Heart left ventricle (tissue), 16 donors: ENCODE measurements at places on chromosomes 1 and 21.
A peak's percentile ranks its signal among the peaks of the same experiment; 100 is the strongest.

GRCh38 chr1:35210321-35211119 lies 17.6 kb upstream of the SFPQ start:
- peak; percentile 26 for DNase-seq

DNA sequence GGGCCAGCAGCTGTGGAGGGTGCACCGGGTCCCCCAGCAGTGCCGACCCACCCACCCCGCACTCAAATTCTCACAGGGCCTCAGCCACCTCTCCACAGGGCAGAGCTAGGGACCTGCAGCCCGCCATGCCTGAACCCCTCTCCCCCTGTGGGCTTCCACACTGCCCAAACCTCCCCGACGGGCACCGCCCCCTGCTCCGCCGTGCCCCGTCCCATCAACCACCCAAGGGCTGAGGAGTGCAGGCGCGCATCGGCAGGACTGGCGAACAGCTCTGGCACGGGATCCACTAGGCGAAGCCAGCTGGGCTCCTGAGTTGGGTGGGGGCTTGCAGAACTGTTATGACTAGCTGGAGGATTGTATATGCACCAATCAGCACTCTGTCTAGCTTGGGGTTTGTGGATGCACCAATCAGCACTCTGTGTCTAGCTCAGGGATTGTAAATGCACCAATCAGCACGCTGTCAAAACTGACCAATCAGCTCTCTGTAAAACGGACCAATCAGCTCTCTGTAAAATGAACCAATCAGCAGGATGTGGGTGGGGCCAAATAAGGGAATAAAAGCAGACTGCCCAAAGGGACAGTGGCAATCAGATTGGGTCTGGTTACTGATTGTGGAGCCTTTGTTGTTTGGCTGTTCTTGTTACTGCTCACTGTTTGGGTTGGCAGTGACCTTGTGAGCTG lies 12.4 kb upstream of the RCAN3 start:
- no peak for DNase-seq

DNA sequence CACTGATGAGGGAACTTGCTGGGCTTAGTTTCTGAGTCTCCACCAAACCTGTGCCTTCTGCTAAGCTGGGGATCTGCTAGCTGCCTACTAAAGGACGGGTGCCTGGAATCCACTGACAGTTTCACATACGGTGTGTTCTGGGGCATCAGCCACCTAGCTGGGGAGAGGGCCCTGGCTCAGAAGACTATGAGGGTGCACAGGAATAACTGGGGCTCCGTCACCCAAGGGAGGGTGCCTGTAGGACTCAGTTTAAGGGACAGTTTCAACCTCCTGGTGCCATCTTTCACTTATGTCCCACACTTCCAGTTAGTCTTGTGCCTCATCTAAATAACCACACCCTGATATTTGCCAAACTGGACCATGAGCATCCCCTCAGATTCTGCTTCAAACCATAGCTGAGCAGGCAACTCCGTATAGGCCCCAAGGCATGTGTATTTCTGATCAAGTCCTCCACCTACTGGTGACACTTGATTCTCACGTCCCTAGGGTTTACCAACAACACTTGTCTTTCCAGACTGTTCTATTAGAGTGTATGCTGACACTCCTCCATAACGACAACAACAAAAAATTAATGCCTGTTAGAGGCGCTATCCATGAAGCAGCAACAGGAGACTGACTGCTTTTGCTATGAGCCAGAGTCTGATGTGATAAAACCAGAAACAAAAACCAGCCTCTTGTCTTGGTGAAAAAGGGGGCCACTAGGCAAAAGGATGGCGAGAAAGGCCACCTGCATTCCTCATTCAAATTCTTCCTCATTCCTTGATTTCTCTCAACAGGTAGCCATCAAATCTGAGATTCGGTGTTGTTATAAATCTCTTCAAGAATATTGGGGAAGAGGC lies 55.0 kb upstream of the PAXBP1 start:
- no peak for DNase-seq

GRCh38 chr1:12539705-12540579 lies 78.1 kb downstream of the DHRS3 start:
- DNase-seq: peak; percentile 89

GRCh38 chr1:21292984-21293536 lies 2.8 kb upstream of the ECE1 start:
- peak; percentile 62 for DNase-seq

GRCh38 chr1:144551543-144552424 lies 40.9 kb upstream of the PPIAL4F start:
- DNase-seq: peak; percentile 77

GRCh38 chr1:160438317-160438918 lies 38.1 kb downstream of the VANGL2 start:
- no peak for DNase-seq

DNA sequence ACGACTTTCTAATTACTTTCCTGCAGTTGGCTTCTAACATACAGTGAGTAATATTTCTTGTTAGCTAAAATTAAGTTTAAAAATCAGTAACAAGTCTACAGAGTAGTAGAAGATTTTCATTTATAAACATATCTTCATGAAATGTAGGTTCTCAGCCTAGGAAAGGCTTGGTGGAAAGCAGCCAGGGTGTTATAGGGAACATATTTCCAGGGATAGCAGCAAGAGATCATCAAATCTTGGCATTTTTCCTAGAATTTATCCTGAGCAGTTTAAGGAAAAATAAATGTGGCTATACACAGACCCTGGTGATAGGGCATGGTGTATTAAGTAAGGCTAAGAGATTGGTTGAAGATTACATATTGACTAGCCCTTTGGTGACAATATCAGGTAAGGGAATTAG lies 203.5 kb upstream of the NEGR1 start:
- no peak for DNase-seq

DNA sequence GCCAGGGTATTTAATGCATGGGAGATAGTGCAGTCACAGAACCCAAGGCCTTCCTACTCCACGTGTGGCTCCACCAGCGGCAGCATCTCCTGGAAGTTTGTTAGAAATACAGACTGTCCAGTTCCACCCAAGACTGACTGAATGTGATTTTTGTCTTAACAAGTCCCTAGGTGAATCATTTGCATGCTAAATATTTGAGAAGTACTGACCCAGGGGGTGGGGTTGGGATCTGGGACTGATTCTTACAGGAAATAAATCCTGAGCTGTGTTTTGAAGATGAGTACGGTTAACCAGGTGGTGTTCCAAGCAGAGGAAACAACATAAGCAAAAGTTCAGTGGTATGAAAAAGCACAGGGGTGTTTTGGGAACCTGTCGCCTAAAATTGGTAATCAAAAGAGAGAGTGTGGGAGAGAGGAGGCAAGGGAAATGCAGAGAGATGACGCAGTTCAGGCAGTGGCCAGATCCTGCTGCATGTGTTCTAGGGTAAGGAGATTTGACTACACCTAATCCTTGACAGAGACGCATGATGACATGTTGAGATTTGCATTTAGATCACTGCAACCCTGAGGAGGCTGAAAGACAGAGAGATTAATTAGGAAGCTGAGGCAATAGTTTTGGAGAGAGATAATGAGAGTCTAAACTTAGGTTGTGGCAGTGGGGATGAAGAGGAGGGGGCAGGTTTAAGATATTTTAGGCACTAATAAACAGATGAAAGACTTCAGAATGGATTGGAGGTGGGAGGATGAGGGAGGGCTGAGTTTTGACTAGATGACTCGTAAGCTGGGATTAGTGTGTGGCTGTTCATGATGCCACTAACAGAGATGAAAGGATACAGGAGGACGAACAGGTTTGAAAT lies 3.7 kb upstream of the ZNF326 start:
- no peak for DNase-seq

DNA sequence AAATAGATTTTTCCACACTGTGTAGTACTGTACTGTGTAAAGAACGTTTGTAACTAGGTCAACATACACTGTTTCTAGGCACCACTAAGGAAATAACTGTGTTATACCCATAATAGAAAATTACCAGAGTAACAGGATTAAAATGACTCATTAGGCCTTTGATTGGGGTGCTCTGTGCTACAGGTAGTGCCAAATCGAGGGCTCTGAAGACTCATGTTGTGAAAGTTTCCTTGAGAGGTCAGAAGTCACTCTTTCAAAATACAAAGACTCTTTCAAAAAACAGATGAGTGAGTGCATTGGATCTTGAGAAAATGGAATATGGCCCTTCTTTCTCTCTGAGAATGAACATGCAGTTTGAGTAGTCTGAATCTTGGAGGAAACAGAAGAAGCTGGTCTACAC lies 143.0 kb downstream of the MRPL39 start:
- no peak for DNase-seq

- DNase-seq: peak; percentile 80
Observed at GRCh38 chr1:186082235-186082937, 292.7 kb downstream of the TPR start.

DNA sequence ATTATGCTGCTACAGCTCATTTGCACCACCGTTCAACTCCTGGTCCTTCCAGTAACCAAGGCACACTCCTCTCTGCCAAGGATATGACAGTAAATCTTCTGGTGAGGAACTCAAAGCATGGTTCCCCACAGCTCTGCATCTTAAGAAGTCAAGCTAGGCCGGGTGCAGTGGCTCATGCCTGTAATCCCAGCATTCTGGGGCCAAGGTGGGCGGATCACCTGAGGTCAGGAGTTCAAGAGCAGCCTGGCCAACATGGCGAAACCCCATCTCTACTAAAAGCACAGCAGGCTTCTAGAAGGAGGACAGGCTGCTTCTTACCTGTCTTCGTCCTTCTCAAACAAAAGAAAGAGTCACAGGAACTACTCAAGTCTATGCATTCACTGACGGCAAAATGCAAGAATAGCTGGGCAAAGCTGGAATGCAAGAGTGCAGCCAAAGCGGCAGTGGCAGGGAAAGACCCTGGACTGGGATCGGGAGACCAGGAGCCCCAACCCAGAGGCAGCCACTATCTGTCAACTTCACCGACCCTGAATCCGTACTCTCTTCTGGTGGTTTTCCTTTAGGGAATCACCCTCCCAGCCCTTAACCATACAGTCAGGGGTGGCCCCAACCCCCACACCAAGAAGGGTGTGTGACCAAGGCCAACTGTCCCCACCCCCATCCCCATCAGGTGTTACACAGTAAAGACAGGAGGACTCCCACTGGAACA lies 75.5 kb downstream of the NPHP4 start:
- DNase-seq: no peak

- DNase-seq: no peak
Observed at GRCh38 chr21:18249672-18250071, 5.0 kb downstream of the CHODL start.

DNA sequence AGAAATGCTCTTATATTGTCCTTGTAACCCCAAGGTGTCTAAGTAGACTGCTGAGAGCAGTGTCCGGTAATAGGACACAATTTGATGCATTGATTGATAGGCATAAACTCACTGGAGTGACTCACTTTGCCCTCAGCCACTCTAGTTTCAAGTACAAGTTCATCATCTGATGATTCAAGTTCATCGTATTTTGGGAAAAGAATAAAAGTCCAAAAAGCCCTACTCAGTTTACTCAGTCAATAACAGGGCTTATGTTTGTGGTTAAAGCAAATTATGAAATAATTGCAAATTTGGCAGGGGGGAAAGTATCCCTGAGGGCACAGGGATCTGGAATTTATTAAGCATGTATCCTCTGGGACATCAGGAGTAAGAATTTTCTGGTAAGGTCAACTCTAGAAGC lies 7.6 kb upstream of the ATF3 start:
- no peak for DNase-seq

GRCh38 chr1:51157395-51157794 lies 55.4 kb downstream of the C1orf185 start:
- DNase-seq: no peak

DNA sequence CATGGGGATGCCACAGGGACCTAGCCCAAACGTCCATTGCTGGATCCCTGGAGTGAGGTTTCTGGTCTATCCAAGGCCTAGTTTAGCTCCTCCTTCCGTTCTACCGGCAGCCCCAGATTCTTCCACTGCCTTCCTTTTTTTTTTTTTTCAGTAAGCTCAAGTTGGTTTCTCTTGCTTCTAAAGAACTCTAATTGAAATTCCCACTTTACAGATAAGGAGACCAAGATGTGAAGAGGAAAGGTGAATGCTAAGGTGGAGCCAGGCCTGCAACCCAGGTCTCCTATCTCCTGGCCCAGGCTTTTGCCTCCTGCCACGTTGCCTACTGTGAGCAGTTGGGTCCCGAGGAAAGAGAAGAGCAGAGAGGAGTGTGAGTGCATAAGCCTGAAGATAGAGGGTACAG lies 31.5 kb upstream of the CLIC4 start:
- DNase-seq: no peak

DNA sequence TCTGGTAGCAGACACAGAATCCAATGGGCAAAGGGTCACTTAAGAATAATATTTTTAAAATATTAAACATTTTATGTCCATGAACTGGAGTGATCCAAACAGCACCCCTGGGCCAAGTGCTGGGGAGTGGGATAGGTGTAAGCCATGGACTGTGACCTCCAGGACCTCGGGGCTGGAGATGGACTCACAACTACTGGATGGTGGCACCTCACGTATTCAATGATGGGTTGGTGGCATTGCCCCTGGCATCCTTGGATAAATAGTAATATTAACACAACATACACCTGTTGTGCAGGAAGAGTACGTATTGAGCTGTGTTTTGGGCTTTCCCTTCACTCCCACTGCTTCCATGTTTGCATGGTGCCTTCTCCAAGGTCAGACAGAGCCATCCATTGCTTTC lies 39.3 kb upstream of the TENT5C start:
- DNase-seq: no peak

DNA sequence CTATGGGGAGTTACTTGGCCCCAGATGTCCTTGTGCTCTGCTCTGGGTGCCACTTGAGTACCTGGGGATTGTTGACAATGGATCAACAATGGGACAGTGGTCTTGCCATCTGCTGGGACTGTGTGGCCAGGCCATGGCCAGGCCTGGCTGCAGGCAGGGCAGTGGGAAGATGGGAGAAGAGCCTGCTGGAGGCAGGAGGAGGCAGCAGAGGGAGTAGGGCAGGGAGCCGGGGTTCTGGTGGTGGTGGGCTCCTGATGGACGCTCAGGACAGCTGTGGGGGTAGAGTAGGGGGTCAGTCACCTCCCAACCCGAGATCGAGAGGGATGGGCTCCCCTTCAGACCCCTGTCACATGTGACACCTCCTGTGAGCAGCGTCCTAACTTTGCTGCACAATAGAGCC lies 81.0 kb downstream of the ARHGEF10L start:
- DNase-seq: no peak

DNA sequence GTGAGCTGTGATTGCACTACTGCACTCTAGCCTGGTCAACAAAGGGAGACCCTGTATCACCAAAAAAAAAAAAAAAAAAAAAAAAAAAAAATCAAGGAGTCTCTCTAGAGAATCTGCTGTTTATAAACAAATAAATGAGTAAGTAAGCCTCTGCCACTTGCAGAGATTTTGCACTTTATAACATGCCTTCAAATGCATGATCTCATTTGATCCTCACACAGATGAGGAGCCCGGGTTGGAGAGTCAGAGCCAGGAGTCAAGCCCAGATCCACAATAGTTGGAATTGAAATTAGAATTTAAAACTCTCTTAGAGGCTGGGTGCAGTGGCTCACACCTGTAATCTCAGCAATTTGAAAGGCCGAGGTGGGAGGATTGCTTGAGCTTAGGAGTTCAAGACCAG lies 4.0 kb downstream of the PRELP start:
- DNase-seq: no peak

GRCh38 chr1:192459467-192459866 lies 116.1 kb upstream of the RGS1 start:
- DNase-seq: no peak

DNA sequence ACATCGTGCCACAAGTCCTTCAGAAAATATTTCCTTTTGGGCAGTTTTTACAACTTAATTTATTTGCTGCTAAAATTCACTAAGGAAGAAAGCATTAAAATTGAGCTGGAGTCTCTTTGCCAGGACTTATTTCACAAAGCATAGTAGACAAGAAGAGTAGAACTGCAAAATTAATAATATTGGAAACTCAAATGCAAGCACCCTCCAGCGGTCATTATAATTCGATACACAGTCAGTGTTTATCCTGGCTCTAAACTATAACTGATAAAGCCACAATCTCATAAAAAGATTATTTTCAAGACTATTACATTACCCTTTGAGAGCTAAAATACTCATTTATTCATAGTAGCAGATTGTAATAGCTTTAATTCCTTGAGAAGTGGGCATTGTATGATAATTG lies 655.4 kb downstream of the RWDD3 start:
- DNase-seq: no peak
